Bone marrow (tissue), 2 donors: ENCODE measurements at places on chromosomes 5 and 9.

- DNase-seq = no peak
These were observed 45.3 kb upstream of the PLPP1 start for GRCh38 chr5:55580042-55580441.

GRCh38 chr5:134289509-134290113 lies 63.7 kb upstream of the PPP2CA start:
- peak; percentile 68 for DNase-seq

GRCh38 chr9:109574061-109574882 lies 76.2 kb upstream of the PTPN3 start:
- DNase-seq = no peak

- DNase-seq = no peak
These were observed 219.0 kb downstream of the AOPEP start for GRCh38 chr9:94945197-94946144.

DNA sequence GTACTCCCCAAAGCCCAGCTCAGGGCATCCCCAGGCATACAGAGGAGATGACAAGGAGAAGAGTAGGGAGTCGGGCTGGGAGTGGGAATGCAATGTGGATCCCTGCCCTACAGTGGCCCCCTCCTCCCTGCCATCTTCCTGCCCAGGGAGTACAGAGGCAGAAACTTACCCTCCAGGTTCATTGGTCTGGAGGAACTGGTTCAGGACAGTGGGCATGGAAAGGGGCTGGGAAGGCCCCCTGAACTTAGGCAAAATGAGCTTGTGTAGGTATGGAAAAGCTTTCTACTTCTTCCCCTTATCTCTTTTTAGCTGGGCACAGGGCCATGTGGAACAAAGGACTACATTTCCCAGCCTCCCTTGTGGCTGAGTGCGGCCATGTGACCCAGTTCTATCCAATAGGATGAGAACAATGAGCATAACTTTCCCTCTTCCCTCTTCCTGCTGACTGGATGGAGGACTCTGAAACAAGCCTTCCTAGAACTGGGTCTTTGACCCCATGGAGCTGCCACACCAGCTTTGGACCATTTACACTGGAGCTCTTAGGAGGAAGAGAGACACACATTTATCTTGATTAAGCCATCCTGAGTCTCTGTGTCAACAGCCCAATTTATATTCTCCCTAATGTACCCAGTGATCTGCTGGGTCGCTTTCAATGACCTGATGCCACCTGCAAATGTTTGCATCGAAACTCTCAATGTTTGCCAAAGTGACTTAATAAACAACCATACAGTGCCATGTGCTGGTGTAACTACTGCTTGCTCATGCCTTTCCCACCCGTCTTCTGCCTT lies 25.0 kb upstream of the HMCN2 start:
- no peak for DNase-seq

- DNase-seq = no peak
These were observed 345.9 kb upstream of the RIOK2 start for GRCh38 chr5:97528941-97529340.

GRCh38 chr9:123999661-124000060 lies 11.9 kb upstream of the LHX2 start:
- no peak for DNase-seq

- no peak for DNase-seq
These were observed 78.3 kb downstream of the CEP120 start for GRCh38 chr5:123344816-123345426.

GRCh38 chr5:158532739-158533138 lies 567.0 kb downstream of the EBF1 start:
- no peak for DNase-seq

DNA sequence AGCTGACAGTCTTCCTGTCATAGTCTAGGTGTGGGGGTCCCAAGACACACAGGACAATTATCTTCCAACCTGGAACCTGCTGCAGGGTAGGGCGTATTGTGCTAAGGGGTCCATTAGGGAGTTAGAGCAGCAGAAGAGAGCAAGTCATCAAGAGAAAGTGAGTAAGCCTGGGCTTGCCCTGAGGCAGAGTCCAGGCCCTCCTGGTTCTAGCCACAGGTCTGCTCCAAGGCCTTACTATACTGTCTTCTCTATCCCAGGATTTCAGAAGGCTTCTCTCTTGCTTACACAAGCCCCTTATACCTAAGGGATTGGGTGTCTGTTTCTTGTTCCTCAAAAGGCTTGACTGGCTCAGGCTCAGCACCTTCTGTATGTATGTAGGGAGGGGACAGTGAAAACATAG lies 7.7 kb downstream of the P4HA2 start:
- no peak for DNase-seq

DNA sequence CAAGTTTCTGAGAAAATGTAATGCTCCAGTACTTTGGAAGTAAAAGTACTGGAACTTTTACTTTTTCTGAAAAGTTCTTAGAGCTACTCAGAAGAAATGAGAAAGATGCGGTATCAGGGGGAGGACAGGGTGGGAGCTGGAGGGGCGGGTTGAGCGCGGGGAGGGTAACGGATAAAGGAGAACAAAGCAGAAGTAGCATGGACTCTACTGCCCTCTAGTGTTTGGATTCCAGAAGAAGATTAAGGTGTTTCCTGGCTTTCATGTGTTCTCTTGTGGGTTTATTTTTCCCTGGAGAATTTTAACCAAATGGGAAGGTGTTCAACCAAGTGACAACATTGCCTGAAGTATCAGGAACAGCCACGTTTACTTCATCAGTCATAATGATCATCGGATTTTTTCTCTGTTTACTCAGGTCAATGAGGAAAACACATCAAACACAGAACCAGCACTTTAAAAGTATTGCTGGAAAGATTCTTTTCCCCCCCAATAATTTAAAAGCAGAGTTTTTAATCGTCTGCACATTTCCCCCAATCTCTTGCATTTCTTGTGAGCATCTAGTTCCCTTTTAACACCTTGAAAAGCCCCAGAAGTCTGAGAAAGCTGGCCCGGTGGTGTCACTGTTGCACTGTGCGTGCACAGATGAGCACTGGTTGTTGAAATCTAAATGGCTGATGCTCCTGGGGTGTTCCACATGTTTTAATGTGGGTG lies 190.6 kb downstream of the MPDZ start:
- DNase-seq = no peak

DNA sequence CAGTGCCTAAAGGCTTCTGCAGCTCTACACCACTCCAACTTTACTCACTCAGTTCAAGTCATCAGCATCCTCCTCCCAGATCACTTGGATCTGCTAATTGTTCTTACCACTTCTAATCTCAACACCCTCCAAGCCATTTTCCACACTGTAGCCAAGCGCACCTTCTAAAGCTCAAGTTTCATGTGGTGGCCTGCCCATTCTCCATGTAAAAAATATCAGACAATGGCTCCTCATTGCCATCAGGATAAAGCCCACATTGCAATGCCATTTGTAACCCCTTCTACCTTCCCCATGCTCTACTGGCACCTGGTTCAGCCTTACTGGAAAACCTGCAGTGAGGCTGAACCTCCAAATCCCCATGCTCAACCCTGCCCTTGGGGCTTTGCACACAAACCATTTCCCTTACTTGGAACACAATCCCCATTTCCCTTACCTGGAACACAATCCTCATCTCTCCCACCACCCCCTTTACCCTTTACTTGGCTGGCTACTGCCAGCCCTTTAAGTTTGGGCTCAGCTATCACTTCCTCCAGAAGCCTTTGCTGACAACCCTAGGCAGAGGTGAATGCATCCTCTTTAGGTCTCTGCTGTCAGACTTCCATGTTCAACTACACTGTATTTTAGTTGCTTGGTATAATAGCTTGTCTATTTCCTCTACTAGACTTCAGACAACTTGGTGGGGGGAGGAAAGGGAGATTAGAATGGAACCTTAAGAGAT lies 220.0 kb downstream of the TSSK1B start:
- DNase-seq = no peak

DNA sequence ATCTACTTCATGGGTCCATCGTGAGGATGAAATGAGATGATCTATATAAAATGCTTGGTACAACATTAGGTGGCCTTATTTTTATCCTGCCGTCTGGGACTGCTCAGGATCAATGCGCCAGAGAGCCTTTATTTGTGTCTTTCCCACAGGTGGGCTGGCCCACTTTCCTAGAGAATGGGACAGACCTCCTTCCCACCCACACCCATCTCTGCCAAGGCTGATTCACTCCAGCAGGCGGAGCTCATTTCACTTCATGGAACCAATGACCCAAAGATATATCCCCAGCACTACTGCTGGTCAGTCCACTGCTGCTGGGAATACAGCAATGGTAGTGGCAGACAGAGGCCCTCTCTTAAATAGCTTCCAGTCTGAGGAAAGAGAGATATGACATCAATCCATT lies 35.7 kb downstream of the TGFBI start:
- no peak for DNase-seq
